ENCODE measurements at places on chromosomes 2 and 18.

DNA sequence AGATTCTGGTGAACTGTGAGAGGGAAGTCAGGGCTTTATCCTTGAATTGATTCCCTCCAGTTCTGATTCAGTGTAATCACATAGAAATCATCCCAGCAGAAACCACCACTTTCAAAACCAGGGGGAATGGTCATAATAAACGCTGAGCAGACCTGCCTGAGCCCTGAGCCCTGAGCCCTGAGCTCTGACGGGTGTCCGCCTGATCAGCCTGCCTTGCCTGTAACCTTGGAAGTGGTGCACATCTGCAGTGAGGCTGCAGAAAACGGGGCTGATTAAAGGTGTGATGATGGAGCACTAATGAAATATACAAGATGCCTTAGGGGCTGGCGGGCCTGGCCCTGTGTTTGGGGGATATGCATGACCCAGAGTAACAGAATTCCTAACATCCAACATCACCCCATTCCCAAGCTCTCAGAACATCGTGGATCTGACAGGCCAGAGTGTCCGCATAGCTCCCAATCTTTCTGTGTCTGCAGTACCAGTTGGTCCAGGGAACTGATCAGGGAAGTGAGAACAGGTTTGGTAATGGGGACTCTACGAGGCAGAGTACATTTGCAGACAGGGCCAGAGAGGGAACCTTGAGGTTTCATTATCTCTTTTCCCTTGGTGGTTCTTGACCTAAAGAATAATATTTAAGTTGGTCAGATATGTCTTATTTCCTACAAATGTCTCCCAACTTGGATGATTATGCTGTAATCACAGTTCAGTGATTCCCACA lies 37.8 kb downstream of the KCTD18 start:
- no peak for DNase-seq

- no peak for DNase-seq
These were observed 22.7 kb upstream of the CASP8 start for GRCh38 chr2:201237486-201238123.

DNA sequence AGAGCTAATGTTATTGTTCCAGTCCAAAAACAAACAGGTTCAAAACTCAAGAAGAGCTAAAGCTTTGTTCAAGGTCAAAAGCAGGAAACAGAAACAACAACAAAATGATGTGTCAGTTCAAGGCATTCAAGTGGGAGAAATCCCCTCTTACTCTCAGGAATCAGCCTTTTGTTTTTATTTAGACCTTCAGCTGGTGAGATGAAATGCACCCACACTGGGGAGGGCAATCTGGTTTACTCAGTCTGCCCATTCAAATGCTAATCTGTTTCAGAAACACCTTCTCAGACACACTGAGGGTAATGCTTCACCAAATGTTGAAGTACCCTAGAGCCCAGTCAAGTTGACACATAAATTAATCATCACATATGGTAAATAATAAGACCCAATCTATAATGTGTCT lies 150.6 kb downstream of the TMX3 start:
- no peak for DNase-seq

DNA sequence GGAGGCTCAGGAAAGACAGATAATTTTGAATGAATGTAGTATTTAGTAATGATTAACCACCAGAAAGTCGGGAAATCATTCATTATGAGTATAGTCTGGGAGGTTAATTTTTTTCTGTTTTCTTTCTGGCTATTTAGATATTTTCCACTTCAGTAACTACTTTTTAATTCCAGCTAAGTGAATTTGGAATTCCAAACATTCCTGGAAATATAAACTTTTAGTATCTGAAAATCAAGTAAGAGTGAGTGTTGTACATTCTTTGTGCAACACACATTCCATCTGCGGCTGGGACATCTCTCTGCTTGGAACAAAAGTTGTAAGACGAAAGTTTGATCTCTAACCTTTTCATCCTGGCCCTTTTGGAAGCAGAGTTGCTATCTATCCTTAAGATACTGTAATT lies 275.7 kb upstream of the SPRED2 start:
- no peak for DNase-seq

- DNase-seq, result no peak
These were observed 289.5 kb downstream of the CDCA7 start for GRCh38 chr2:173644146-173644545.

DNA sequence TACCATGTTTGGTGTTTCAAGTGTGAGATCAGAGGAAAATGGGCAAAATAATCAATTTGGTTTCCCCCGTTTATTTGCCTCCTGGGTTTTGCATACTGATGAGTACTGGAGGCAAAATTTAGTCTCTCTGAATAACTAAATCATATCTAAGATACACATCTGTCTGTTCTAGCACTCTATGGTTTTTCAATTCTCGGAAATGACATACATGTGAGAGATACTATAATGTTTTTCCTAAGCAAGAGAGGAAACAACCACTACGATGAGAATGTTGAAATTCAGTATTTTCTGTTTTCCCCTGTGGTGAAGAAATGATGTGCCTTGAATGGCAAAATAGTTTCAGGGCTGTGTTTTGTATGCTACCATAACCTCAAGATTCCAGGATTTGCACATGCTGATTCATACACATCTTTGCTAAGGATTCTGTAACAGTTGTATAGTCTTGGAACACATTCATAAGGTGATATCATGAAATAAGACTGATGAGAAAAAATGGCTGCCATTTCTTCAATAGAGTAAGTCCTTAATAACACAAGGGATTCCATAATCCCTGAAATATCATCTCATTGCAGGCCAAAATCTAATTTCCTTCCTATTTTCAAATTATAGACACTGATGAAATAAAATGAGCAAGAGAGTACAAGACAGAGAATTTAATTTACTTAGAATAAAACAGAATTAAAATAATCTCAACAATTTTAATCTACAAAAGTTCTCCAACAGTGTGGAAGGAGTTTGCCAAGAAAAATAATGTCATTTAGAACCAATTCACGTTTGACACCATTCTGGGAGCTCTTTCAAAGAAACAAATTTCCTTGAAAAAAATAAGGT lies 316.6 kb downstream of the FIGN start:
- DNase-seq, result no peak

- DNase-seq, result no peak
These were observed 344.9 kb upstream of the SLC14A2 start for GRCh38 chr18:45270289-45270771.

DNA sequence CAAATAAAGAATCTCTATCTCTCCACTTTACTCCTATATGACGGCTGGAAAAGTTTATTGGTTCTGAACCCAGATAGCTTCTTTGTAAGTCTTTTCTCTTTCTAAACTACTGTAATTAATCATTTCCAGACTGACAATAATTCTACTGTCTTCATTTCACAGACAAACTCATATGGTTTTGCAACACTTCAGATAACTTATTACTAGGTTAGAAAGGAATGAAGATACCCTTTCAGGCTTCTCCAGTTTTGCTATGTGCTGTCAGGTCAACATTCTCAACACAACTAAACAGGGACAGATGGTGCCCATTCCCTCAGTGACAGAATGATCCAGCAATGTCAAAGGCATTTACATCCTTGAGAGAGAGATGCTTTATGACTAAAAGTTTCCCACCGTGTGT lies 198.5 kb upstream of the ITGA4 start:
- DNase-seq, result no peak
